ENCODE measurements at places on chromosomes 6 and 20.

GRCh38 chr6:144624246-144624645 is 339.1 kb downstream of the UTRN start:
- no peak for DNase-seq

DNA sequence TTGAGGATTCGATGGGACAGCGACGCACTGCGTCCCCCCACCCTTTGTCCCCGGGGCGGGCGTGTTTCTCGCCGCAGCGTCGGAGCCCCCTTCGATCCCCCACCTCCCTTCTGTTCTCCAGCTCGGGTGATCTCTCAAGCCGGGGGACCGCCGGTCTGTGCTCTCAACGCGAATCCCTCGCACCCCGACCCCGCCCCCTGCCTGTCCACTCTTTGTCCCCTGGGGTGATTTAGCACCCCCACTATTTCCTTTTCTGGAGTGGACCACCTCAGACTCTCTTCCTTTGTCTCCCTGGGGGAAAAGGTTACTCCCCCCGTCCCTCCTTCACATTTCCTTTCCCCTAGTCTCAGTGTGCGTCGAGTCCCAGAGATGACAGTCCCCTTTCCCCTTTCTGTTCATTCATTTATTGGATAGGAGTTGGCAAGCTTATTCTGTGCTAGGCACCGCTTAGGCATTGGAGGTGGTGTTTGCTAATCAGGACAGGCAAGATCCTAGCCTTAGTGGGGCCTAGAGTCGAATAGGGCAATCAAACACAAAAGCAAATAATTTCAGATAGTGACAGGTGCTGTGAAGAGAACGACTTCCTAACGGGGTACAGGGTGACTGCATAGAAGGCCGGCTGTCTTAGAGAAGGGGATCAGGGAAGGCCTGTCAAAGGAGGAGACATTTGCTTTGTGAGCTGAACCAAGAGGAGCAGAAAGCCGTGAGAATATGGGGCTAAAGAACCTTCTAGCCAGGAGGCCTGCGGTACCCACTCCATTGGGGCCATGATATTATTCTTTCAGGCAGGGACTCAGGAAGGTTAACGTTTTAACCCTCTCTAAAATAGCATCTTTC is 741 bp downstream of the PTPN1 start:
- no peak for DNase-seq

DNA sequence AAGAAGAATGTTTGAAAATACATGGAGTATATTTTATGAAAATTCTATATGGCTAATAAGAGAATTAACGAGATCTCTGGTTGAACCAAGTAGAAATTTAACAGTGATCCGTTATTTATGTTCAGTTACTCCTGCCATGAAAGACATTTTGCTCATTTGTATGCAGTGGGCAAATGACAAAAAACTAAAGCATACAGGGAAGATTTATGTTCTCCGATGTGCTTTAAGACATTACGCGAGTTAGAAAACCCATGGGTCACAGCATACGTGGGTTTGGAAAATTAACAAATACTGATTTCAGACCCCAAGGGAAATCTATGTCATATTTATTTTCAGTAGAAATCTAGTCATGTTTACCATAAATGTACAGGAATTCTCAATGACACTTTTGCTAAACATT is 90.1 kb downstream of the BMP5 start:
- DNase-seq, result no peak

GRCh38 chr20:38036366-38036765 is 2.8 kb downstream of the RPRD1B start:
- DNase-seq, result no peak

- DNase-seq, result no peak
These were observed at the start of gene CPXM1 for GRCh38 chr20:2800521-2801285. TSS of gene CPXM1 (minus strand) at chr20:2800627. CDS start at chr20:2800572, 55 bp downstream.

DNA sequence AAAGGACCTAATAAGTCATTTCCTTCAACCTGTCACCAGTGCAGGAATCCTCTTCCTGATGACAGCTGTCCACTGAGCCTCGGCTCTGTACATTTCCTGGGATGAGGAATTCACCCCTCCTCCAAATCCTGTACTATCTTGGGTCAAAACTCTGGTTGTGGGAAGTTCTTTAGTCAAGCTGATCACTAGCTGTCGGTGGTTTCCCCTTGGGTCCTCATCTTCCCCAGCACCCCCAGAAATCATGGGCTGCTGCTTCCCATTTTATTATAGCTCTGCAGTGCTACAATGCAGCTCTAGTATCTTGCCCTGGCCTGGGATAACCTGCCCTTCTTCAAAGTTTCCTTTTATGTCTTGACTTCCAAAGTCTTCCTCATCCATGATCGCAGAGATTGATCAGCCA is 14.6 kb upstream of the ADA start:
- DNase-seq, result no peak

- no peak for DNase-seq
These were observed 222.6 kb downstream of the FOXC1 start for GRCh38 chr6:1832358-1832757.

DNA sequence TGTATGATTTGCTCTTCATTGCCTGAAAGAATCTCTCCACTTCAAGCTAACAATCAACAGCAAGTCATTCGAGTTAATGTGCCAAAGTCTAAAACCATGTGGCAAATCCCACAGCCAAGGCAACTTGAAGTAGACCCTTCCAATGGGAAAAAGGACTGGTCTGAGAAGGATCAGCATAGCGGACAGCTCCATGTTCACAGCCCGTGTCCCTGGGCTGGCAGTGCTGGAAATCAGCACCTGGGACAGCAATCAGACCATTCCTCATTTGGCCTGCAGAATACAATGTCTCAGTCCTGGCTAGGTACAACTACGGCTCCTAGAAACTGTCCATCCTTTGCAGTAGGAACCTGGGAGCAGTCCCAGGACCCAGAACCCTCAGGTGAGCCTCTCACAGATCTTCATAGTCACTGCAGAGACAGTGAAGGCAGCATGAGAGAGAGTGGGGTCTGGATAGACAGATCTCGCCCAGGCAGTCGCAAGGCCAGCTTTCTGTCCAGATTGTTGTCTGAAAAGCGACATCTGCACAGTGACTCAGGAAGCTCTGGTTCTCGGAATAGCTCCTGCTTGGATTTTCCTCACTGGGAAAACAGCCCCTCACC is 1.1 kb downstream of the GJA10 start:
- no peak for DNase-seq

DNA sequence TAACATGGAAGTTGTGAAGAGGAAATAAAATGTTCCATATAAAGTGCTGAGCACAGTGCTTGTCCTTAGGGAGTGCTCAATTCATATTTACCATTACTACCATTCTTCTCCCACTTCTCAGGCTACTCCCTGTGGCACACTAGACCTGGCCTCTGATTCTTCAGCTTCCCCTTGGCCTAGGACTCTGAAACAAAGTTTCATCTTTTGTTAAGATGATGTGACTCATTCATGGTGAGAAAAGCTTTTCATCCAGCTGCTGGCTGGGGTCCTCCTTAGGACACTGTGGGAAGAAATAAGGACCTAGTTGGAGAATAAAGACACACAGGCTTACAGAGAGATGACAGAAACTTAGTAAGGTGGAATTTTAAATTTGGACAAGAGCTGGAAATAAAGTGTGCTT is 314.8 kb downstream of the CDC5L start:
- no peak for DNase-seq

GRCh38 chr20:45060294-45060693 is 40.6 kb downstream of the KCNS1 start:
- DNase-seq, result no peak

GRCh38 chr20:36218380-36219064 is 17.8 kb upstream of the AAR2 start:
- DNase-seq, result no peak

- no peak for DNase-seq
These were observed 308.2 kb upstream of the SGK1 start for GRCh38 chr6:134626086-134626485.

- no peak for DNase-seq
These were observed 23.5 kb downstream of the MAPK14 start for GRCh38 chr6:36050947-36051710.

DNA sequence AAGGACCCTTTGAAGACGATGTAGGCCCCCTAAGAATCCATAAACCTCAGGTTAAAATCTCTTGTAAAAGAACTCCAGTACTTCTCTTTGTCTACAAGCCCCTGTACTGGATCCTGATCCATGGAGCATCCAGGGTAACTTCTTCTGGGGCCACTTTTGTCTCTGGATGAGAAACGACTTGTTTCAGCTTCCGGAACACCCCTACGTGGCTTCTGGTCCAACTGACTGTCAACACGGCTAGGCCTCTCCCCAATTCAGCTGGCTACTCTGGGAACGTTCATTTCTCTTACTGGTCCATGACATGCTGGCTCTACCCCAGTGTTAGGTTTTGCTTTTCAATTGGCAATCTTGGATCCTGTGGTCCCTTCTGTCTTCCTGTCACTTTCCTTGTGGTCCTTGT is 198.0 kb downstream of the BACH2 start:
- DNase-seq, result no peak

DNA sequence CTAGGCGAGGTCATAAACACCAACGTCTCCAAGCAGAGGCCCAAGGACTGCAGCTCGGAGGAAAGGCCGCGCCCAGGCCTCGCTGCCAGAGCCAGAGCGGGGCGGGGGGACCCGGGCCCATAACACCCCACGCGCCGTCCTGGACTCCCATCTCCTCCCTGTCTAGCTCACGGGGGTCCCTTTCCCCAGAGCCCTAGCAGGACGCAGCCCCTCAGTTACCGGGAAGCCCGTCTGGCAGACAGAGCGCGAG is 44.9 kb downstream of the MDFI start:
- DNase-seq, result no peak

DNA sequence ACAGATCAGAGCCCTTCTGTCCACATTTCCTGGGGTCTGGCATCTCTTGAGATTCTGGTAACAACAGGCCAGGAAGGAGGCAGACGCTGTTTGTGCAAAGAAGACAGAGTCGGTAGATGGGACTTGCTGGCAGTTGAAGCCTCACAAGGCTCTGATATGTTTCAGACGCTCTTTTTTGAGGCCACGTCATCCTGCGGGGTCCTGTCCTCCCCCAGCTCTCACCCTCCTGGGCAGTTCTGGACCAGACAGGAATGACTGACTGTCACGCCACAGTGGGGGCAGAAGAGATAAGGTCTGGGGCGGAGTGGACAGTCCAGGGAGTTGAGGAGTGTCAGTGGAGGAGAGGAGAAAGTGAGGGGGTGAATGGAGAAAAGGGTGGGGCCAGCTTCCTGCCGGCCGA is 87.1 kb upstream of the SULF2 start:
- no peak for DNase-seq

Measured in stimulated activated CD8-positive, alpha-beta memory T cell treated with anti-CD3 and anti-CD28 coated beads, Interleukin-2, amount 100 ng/mL, for 1 hour (primary cell).